ENCODE measurements at places on chromosomes 6 and 20. TPM values are rescaled to one million over a fixed set of nuclear protein-coding genes. Genes with fewer than 3 reads are reported as not detected.

DNA sequence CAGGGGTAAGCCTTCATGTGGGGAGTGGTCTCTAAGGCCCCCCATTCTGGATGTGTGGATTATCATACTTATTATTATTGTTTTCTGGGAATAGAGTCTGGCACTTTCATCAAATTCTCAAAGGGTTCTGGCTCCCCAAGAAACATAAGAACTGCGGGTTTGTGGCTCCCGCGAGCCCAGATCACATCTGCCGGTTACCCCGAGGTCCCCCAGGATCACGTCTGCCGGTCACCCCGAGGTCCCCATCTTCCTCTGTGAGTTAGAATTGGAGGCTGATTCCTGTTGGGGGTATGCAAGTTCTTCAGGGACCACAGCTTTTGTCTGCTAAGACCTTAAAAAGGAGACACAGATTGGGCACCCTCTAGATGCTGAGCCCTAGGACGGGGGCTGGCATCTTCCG lies 116.7 kb upstream of the FRMD1 start:
- no peak for DNase-seq

- no peak for DNase-seq
Measured at GRCh38 chr6:36432151-36432671, 10.4 kb downstream of the PXT1 start.

GRCh38 chr20:2249935-2250334 lies 45.9 kb upstream of the TGM3 start:
- DNase-seq, result no peak

GTSF1L gene
- total RNA-seq, result not detected

- DNase-seq, result no peak
Measured at GRCh38 chr6:44029444-44030185, 97.6 kb downstream of the MRPL14 start.

TFAP2C gene
- total RNA-seq, result 1.3 TPM

- DNase-seq, result no peak
Measured at GRCh38 chr20:40481337-40481736, 207.7 kb downstream of the MAFB start.

Measured in colonic mucosa (tissue), 4 donors.